ENCODE measurements at places on chromosomes 13 and 19.

GRCh38 chr19:15544283-15544682 is 36.0 kb downstream of the CYP4F22 start:
- no peak for DNase-seq

DNA sequence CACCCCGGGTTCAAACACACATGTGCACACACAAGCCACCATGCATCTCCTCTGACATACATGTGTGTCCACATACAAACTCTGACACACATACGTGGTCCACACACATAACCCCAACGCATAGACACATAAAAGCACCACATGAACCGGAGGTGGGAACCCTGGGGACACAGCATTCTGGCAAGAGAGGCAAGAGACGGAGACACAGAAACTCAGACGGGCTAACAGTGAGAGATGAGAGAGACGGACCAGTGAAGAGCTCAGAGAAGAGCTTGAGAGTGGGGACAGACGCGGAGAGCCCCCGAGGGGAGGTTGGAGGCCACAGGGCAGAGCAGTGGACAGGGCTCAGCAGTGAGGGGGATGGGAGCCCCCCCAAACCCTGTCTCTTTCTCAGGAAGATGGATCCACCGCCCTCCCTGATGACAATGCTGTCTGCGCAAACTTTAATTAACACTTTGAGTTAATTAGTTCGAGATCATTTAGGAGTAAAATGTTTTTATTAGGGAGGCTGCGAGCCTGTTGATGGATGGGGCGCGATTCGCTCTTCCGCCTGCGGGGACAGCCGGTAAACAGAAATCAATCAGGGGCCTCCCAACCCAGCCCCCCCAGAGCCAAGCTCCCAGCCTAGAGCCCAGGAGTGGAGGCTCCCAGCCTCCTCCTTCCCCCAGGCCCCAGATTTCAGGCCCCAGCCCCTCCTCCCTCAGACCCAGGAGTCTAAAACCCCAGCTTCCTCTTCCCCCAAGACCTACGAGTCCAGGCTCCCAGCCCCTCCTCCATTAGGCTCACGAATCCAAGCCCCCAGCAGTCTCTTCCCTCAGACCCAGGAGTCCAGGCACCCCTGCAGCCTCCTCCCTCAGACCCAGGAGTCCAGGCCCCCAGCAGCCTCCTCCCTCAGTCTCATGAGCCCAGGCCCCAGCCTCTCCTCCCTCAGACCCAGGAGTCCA is 9.5 kb upstream of the ERFL start:
- DNase-seq = no peak

GRCh38 chr19:40719414-40719894 is 2.5 kb downstream of the ITPKC start:
- DNase-seq = no peak

GRCh38 chr13:113145911-113146598 is 12.4 kb upstream of the PROZ start:
- DNase-seq = no peak

GRCh38 chr13:30128591-30128990 is 178.8 kb downstream of the KATNAL1 start:
- DNase-seq = no peak

GRCh38 chr13:76913898-76914297 is 27.7 kb upstream of the KCTD12 start:
- no peak for DNase-seq

GRCh38 chr13:46320821-46321220 is 66.2 kb downstream of the RUBCNL start:
- DNase-seq = no peak

GRCh38 chr19:10797078-10797477 is 38.9 kb downstream of the TMED1 start:
- no peak for DNase-seq

DNA sequence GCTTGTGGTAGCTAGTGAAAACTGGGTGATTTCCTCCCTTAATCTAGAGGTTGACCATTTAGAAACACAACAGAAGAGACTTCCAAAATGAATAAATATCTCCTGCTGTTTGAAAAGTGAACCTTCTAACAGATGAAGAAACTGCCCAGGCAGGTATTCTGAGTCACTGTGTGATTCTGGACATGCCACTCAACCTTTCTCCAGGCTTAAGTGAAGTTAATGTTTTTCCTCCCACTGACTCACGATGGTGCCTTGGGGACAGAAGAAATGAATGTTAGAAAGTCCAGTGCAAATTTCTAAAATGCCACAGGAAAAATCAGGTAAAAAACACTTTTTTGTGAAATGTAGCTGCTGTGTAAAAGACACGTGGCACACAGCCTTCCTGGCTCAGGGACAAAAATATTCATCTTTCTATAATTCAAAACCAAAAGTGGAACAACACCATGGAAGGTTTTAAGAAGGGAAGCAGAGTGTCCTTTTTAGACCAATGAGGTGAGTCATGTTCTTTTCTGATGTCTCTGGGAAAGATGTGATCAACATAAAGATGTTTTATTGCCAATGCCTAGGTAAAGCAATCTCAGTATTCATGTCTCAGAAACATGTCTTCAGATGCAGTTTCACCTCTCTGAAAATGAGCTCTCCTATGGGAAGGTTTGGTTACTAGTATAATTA is 9.1 kb downstream of the UBE2L5 start:
- no peak for DNase-seq

GRCh38 chr19:16135430-16136127 is 7.9 kb upstream of the HSH2D start:
- DNase-seq = no peak

DNA sequence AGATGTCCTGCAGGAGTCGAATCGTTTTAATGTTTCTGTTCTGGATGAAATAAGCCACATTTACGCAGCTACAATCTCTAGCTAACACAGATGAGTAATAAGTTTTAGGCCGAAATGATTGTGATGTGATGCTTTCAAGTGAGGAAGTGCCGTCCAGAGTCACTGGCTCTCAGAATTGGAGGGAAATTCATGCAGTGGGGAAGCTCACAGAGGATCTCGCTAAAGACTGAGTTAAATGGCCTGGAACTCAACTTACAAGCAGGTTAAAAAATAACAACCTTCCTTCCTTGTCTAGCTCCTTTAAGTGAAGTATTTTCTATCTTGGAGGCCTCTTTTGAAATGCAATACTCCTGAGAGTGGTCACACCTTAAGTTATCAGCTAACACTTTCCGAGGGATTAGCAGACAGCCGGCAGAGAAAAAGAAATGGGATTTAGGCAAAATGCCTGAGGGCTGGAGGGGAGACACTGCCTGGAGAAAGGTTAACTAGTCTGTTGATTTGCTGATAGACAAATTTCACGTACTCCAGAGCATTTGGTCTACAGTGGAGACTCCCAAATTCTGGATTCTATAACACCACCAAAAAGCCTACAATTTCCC is 74.2 kb downstream of the IRS2 start:
- no peak for DNase-seq

DNA sequence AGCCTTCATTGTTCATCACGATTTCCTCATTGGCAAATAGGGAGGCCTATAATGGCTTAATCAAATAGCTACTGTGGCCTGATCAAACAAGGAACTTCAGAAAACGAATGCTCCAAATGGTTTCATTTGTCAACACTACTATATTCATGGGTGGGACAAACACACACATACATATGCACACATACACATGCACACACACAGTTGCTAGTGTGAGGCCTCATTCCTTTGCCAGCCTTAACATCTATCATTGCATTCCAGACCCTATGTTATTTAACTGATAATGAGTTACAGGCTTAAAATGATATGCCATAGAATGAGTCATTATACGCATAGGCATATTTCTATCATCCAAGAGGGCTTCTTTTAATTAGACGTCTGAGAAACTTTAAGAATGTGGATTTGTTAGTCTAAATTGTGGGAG is 140.2 kb downstream of the KLF5 start:
- DNase-seq = no peak

GRCh38 chr19:38287604-38288003 is 16.4 kb upstream of the C19orf33 start:
- DNase-seq = no peak

- peak; percentile 11 for DNase-seq
Measured at GRCh38 chr19:1513499-1514294, 878 bp upstream of the ADAMTSL5 start.

GRCh38 chr19:42634409-42635232 is 39.9 kb upstream of the CEACAM8 start:
- DNase-seq = no peak

DNA sequence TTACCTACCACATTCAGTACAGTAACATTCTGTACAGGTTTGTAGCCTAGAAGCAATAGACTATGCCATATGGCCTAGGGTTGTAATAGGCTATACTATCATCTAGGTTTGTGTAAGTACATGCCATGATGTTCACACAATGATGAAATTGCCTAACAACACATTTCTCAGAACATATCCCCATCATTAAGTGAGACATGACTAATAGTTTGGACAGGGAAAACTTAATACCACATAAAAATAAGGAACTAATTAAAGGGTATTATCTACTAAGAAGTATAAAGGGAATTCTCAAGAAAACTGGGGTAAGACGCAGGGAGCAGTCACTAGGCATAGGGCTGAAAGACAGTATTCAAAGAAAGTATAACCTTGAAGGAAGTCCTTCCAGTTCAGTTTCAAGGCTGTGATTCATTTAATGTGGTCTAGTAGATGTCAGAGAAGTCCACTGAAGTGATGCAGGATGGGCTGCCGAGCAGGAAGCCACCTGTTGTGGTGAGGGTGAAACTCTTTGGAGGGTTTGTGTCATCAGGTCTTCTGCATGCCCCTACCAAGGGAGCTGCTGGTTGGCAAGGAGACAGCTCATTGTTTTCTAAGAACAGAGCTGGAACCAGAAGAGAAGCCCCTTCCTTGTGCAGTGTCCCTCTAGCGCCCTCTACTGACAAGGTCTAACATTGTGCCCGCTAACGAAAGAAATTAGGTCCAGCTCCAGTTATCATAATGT is 122.9 kb downstream of the OLFM4 start:
- no peak for DNase-seq

- peak; percentile 60 for DNase-seq
Measured at GRCh38 chr13:46179491-46179908, 2.5 kb downstream of the LCP1 start.

GRCh38 chr13:36552334-36552733 is 120.0 kb downstream of the CCNA1 start:
- DNase-seq = no peak

DNA sequence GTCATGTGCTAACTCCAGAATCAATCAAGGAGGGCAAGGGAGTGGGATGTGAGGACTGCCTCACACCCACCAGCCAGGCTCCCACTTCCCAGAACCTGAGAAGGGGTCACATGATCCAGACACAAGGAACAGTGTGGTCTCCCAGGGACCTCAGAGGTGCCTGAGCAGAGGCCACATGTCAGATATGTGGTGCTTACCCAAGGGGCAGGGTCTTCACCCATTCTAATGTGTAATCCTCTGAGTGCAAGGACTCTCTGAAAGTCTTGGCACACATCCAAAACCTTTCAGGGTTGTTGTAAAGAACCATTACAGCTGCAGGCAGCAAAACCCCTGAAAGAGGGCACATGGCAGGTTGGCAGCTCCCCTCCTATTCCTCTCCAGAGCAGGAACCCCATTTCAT is 656.6 kb downstream of the UQCRFS1 start:
- DNase-seq = no peak

DNA sequence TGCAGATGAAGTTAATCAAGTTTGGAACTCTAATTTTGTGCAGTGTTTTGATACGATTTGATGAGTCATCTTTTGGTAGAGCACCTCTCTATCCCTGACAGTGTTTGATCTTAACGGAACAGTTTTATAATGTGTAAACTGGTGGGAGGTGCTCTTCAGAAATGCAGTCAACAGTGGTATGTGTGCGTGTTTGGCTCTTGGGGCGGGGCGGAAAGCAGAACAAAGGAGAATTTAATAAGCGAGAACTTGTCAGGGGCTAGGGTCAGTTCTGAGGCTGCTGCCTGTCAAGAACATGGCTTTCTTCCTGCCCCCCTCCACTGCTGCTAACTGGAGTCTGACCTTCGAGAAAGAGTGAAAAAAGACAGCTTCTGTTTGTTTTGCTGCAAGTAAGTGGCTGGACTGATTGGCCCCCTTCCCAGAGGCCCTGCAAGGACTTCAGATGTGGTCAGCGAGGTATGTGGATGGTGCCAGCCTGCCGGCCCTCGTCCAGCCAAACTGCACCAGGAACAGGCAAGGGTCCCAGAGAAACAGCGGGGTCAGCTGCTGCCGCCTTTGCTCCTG is 40.8 kb downstream of the BBC3 start:
- DNase-seq = peak; percentile 14

DNA sequence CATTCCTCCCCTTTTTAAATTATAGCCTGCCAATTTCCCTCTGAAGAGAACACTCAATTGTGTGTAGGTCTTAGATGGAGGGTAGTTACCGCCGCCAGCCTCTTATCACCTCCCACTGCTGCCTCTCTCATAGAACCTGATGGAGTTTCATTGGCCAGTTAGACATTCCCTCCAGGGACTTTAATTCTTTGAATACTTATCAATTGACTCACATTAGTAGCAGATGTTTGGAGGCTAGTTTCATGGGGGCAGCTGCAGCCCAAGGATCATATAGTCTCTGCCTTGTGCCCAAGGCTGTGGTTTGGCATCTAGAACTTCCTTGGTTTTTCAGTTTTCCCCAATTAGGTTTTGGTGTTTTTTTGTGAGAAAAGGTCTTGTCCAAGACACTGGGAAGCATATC is 318.9 kb upstream of the HTR2A start:
- no peak for DNase-seq

- DNase-seq = no peak
Measured at GRCh38 chr13:24128112-24128511, 32.4 kb upstream of the SPATA13 start.

DNA sequence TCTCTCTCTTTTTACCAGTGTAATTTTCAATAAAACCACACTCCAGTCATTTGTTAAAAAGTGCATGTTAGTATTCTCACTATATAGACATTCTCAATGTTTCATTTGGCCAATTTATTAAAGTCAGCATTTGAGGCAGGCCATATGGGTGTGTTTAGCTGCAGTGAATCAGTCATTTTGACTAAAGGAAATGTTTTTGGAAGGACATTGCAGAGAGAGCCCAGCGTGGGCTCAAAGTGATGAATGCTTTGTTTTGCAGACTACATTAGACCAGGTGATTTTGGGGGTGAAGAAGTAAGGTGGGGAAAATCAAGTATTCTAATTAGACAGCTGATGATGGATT is 116.7 kb downstream of the POSTN start:
- DNase-seq = no peak

DNA sequence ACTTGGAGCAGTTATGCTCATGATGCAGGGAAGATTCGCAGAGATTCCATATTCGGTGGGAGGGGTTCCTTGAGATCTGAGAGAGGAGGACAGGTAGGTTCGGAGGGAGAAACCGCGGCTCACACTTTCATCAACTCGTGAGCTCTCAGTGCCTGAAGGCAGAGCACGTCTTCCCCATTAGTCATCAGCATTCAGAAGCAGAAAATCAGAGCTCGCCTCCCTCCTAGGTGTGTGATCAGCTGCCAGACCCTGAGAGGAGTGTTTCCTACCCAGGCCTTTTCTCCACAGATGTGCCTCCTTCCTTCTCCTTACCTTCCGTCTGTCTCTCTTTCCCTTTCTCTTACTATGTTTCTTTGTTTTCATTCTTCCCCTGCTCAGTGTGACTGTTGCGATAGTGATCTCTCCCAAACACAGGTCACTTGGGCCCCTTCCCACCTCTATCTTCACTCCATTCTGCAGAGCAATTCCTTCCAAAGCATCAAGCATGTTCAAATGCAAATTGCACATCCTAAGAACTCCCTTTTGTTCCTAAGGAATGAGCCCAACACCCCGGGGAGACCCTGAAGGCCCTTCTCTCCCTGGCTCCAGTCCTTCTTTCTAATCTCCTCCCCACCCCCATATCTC is 389.5 kb downstream of the UQCRFS1 start:
- DNase-seq = no peak

- no peak for DNase-seq
Measured at GRCh38 chr13:20738616-20739015, 35.1 kb downstream of the IL17D start.

GRCh38 chr13:110446575-110446890 is 115.0 kb downstream of the RAB20 start:
- DNase-seq = no peak

GRCh38 chr19:13151605-13152355 is 1.6 kb downstream of the IER2 start:
- peak; percentile 87 for DNase-seq

Data from stimulated activated CD8-positive, alpha-beta memory T cell treated with anti-CD3 and anti-CD28 coated beads, Interleukin-4, amount 100 ng/mL, for 4 hours (primary cell).